PC-9 (cell line): ENCODE measurements at places on chromosomes 5 and 9. TPM values are rescaled to one million over a fixed set of nuclear protein-coding genes. Genes with fewer than 3 reads are reported as not detected.

SOWAHA gene
- not detected in 2 replicates for total RNA-seq

CCDC180 gene
- 2.3 and 4.0 TPM in 2 replicates for total RNA-seq

DNA sequence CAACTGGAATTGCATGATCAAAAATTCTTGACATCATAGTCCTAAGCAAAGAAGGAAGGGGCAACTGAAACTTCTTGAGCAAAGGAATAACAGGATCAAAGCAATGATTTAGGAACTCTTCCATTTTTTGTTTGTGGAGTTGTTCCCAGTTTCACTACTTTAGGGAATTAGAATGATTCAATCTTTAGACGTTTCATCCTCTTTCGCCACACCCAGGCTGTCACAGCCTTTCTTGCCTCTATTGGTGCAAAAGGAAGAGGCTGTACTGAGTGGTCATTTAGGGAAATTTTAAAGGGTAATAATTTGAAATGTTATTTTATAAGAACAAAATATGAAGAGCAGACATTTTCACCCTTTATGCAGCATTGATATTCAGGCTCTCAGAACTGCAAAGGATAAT is 1026.0 kb upstream of the ARRDC3 start:
- no peaks in the 10 kb centered on the region for H3K4me1 ChIP-seq
- H3K27me3 ChIP-seq: no peaks in the 10 kb centered on the region
- H3K36me3 ChIP-seq: no peaks in the 10 kb centered on the region

DNA sequence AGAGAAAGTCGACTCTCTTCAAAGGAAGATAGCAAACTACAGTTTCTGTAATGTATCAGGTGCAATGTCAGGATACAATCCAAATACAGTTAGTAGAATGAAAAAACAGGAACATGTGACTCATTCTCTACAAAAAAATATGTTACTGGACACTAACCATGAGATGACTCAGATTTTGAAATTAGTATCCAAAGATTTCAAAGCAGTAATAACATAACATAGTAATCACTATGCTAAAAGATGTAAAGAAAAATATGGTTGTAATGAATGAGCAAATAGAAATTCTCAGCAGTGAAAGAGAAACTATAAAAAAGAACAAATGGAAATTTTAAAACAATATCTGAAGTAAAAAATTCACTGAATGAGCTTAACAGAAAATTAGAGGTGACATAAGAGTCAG is 42.3 kb downstream of the SHOC1 start:
- no peak overlapping the region for H3K4me3 ChIP-seq
- H3K27ac ChIP-seq: no peak overlapping the region
- H3K36me3 ChIP-seq: 0 out of 2 replicates have a peak, but pooled peaks cover 14% of the 10 kb centered on the region
- DNase-seq: no peak

DNA sequence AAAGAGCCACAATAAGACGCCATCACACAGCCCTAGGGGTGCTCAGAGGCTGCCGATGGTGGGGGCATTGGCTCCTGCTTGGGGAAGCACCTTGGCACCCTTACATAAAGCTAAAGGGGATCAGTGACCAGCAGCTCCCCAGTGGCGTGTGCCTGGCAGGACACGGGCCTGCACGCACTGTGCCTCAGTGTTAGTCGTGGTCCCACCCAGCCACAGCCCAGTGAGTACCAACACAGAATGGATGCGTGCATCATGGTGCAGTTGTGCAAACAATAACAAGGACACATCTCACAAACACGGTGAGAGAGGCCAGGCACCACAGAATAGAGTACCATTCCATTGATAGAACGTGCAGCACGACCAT is 103.2 kb downstream of the WNK2 start:
- H3K27me3 ChIP-seq: no peaks in the 10 kb centered on the region
- no peak overlapping the region for H3K27ac ChIP-seq
- peaks cover 19% of the 10 kb centered on the region for H3K4me1 ChIP-seq
- no peak for DNase-seq
- H3K4me3 ChIP-seq: no peak overlapping the region

- no peak overlapping the region for H3K4me3 ChIP-seq
- H3K4me1 ChIP-seq: no peaks in the 10 kb centered on the region
- DNase-seq: no peak
- no peak overlapping the region for H3K27ac ChIP-seq
- H3K36me3 ChIP-seq: no peaks in the 10 kb centered on the region
These were observed 15.3 kb downstream of the TNFSF15 start for GRCh38 chr9:114790521-114790920.

- peaks cover 14% of the 10 kb centered on the region; the same call in 1 of the 2 replicates for H3K27me3 ChIP-seq
- H3K4me3 ChIP-seq: no peak overlapping the region
- H3K27ac ChIP-seq: no peak overlapping the region; the same call in 1 of the 2 replicates
- peaks cover 18% of the 10 kb centered on the region for H3K4me1 ChIP-seq
- peak; percentile 85 for DNase-seq
These were observed 33.3 kb downstream of the NKX2-5 start for GRCh38 chr5:173201636-173202265.

CBY3 gene
- total RNA-seq: not detected in 2 replicates

DNA sequence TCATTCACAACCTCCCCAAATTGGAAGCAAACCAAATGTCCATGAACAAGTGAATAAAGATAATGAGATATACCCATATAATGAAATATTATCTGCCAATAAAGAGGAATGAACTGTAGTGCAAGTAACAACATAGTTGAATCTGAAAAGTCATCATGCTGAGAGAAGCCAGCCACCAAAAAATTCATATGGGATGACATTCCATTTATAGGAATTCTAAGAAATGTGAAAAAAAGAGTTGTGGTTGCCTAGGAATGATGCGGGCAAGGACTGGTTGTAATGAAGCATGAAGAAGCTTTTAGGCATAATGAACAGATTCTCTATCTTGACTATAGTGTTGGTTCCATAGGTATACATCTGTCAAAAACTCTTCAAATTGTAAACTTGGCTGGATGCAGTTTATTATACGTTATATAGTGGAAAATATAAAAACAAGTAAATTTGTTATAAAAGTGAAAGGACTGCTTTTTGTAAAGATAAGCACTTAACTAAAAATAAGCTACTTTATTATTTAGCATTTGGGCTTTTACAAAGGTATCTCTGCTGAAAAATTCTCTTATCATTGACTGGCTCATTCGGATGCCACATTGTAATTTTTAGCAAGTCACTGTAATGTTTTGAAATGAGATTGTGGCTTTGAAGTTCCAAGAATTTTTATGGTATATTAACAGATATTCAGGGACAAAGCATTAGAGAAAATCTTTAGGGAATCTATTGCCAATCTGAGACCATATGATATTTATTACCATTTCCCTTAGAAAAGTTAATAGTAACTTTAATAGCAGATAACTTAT is 21.2 kb upstream of the TTC23L start:
- H3K4me1 ChIP-seq: no peaks in the 10 kb centered on the region
- no peaks in the 10 kb centered on the region for H3K27me3 ChIP-seq
- no peak for DNase-seq
- peak overlapping the region; percentile 7; the same call in 1 of the 2 replicates for H3K27ac ChIP-seq
- peaks cover 78% of the 10 kb centered on the region for H3K36me3 ChIP-seq

CTNNAL1 gene
- total RNA-seq: 57.7 and 71.3 TPM in 2 replicates

DNA sequence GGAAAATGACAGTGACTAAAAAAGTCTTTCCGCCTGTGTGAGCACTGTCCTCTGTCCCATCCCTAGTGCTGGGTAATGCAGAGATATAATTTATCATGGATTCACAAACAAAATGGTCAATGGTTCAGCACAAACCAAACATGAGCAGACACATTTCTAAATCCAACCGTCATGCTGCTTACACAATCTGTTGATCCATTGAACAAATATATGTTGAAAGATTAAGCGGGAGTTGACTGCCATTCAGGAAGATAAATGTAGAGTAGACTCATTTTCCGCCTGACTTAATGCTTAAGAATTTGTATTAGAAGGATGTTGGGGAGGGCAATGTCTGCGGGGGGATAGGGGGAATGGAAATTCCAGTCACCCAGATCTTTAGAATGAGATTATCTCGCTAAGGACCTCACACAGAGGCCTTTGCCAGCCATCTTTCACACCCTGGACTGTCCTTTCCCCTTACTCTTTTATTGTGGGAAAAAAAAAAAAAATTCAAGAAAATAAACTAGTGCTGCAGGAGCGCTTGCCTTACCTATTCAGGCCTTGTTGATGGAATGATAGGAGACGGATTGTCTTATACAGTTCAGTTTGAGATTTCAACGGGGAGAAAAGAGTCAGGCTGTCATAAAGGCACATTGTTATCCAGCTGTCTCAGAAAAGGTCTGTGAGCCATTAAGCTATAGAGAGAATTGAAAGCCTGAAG is 153.7 kb downstream of the TLE1 start:
- H3K4me1 ChIP-seq: peaks cover 25% of the 10 kb centered on the region
- H3K36me3 ChIP-seq: no peaks in the 10 kb centered on the region
- no peaks in the 10 kb centered on the region for H3K27me3 ChIP-seq

DNA sequence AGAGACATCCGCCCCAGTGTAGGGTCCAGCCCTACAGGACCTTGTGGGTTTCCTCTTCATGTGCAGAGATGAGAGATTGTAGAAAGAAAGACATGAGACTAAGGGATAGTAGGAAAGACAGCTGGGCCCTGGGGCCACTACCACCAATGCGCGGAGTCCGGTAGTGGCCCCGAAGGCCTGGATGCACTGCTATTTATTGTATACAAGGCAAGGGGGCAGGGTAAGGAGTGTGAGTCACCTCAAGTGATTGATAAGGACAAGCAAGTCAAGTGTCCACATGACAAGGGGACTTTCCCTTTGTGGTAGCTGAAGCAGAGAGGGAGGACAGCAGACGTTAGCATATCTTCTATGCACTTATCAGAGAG is 6.2 kb upstream of the TMEM141 start:
- no peak for DNase-seq
- no peak overlapping the region for H3K27ac ChIP-seq
- H3K27me3 ChIP-seq: peaks cover 12% of the 10 kb centered on the region

DNA sequence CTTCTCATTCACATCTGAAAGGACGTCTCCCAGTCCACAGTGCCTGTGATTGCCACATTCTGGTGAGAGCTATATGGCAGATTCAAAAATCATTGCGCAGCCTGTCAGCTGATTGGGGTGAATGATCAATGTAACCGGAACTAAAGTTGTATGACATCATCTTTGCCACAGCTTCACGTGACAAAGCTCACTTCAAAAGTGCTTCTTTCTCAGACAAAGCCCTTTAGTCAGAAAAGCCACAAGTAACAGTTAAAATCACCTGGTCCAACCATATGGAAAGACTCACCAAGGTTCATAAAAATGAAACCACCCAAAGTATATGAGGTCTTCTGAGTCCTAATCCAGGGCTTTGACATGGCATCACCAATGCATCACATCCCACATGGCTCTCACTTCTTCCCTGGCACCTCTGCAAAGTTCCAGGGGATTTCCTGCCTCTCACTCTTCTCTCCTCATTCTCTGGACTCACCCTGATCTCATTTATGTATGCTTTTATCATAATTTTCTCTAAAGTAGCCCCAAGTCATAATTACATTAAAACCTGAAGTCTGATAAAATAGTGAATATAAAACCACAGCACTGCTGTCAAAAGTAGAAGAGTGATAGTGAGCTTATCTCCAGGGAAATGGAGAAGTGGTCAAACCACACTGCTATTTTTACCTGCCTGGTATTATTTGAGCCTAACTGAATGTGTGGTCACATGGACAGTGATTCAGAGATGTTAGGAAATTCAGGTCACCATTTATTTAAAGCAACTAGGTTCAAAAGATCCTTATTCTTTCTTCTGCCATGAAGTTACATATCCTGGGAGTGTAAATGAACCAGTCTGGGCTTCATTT is 193.1 kb upstream of the PTGER4 start:
- no peaks in the 10 kb centered on the region for H3K36me3 ChIP-seq
- H3K4me3 ChIP-seq: no peak overlapping the region
- DNase-seq: peak; percentile 40
- H3K27ac ChIP-seq: no peak overlapping the region

LTC4S gene
- 9.7 and 14.4 TPM in 2 replicates for total RNA-seq

- H3K27me3 ChIP-seq: no peaks in the 10 kb centered on the region
- peaks cover 46% of the 10 kb centered on the region for H3K4me1 ChIP-seq
These were observed 31.7 kb downstream of the BASP1 start for GRCh38 chr5:17249029-17249634.

- H3K27me3 ChIP-seq: no peaks in the 10 kb centered on the region
- H3K36me3 ChIP-seq: no peaks in the 10 kb centered on the region
- DNase-seq: peak; percentile 37
- peak within 1 kb of the TSS; percentile 61 for H3K27ac ChIP-seq
- peaks cover 23% of the 10 kb centered on the region for H3K4me1 ChIP-seq
These were observed at the start of gene AGPAT2 for GRCh38 chr9:136686794-136687711. Gene AGPAT2, minus strand, starts transcription at chr9:136687457. Its CDS starts 100 bp downstream, at chr9:136687357.

DNA sequence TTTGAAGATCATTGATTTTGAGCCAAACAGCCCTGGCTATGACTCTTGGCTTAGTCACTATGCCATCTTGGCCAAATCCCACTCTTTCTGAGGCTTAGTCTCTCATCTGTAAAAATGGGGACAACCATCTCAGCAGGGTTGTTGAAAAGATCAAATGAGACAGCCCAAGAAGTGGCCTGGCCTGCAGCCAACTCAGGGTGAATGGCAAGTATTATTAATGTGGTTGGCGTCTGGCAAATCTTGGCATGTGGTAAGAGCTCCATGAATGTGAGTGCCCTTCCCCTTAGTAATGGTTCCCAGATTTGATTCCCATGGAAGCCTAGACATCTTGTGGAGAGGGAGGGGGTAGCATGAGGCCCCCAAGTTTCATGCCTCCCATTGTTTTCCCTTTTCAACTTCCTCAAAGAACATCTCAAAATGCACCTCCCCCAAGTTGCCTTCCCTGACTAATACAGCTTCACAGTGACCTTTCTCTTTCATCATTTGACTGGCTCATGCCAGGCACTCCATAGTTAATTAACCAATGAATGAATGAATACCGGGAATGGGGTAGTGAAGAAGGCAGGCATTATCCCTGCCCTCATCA is 11.8 kb upstream of the TGFBI start:
- DNase-seq: peak; percentile 89
- H3K4me3 ChIP-seq: no peak overlapping the region
- peaks cover 74% of the 10 kb centered on the region for H3K4me1 ChIP-seq

HAVCR1 gene
- not detected in 2 replicates for total RNA-seq

FAF2 gene
- total RNA-seq: 41.2 and 59.7 TPM in 2 replicates

DNA sequence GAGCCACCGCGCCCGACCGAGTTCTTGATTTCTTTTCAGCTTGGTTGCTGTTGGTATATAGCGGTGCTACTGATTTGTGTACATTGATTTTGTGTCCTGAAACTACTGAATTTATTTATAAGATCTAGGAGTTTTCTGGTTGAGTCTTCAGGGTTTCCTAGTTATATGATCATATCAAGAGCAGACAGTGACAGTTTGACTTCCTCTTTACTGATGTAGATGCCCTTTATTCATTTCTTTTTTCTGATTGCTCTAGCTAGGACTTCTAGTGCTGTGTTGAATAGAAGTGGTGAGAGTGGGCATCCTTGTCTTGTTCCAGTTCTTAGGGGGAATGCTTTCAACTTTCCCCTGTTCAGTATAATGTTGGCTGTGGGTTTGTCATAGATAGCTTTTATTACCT is 17.4 kb upstream of the LRRC19 start:
- H3K27ac ChIP-seq: no peak overlapping the region
- H3K36me3 ChIP-seq: no peaks in the 10 kb centered on the region; the same call in 1 of the 2 replicates
- H3K4me1 ChIP-seq: no peaks in the 10 kb centered on the region
- H3K4me3 ChIP-seq: no peak overlapping the region
- H3K27me3 ChIP-seq: no peaks in the 10 kb centered on the region

- no peak overlapping the region for H3K4me3 ChIP-seq
- H3K4me1 ChIP-seq: no peaks in the 10 kb centered on the region
- H3K36me3 ChIP-seq: no peaks in the 10 kb centered on the region
- H3K27ac ChIP-seq: no peak overlapping the region
These were observed 186.6 kb downstream of the CRB2 start for GRCh38 chr9:123542435-123543225.

IL33 gene
- total RNA-seq: not detected in 2 replicates
